AG09319 (cell line): ENCODE measurements at places on chromosomes 5 and 9.

DNA sequence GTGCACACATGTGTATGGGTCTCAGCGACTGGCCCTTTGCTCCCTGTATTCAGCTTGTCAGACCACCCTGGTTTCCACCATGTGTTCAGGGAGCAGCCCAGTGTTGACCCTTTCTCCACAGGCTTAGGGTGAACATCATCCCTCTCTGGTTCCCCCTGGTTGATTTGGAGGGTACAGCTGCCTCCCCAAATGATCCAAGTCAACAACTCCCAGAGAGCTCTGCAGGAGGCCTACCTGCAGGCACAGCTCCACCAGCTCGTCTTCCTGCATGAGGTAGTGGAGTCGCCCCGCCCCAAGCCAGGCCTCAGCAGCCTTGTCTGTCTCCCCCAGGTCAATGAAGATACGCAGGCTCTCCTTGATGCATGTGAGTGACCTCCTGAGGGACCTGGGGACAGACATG is 50.5 kb downstream of the SH3TC2 start:
- no peak for DNase-seq

DNA sequence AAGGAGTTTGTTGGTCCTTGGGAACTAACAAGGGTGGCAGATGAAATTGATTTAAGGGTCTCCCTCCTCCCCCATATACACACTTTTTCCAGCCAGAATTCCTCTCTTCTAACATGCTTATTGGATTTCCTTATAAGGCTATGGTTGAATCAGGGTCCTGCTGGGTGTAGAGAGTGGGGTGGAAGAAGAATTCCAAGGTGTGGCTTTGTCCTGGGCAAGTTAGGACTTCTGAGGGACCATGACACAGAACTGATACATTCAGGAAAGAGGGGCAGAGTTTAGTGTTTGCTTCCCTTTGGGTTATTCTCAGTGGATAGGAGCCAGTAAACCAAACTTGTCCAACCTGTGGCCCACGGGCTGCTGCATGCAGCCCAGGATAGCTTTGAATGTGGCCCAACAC is 116.5 kb downstream of the SNX18 start:
- no peak for DNase-seq

DNA sequence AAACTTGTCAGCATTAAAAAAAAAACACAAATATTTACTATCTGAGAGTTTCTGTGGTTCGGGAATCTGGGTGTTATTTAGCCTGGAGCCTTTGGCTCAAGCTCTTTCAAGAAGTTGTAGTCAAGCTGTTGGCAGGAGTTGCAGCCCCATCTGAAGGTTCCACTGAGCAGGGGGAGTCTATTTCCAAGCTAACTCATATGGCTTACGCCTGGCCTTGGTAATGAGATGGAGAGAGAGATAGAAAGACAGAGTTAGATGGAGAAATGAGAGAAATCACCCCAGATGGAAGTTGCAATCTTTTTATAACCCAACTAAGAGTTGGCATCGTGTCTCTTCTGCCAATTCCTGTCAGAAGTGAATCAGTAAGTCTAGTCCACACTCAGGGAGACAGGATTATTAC is 1075.2 kb upstream of the SEMA6A start:
- no peak for DNase-seq

GRCh38 chr5:126000507-126000906 is 422.7 kb upstream of the GRAMD2B start:
- no peak for DNase-seq

DNA sequence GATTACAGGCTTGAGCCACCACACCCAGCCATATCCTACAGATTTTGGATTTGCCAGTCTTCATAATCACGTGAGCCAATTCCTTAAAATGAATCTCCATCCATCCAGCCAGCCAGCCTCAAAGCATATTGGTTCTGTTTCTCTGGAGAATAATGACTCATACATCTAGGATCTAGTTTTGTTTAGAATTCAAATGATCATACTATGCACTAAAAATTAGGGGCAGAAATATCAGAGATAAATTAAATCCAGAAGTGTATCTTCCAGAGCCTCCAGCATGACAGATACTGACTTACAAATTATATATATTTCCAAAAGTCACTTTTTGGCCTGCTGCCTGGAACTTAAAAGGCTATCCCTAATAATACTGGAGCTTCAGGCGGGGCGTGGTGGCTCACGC is 119.1 kb upstream of the NR5A1 start:
- DNase-seq, result no peak

DNA sequence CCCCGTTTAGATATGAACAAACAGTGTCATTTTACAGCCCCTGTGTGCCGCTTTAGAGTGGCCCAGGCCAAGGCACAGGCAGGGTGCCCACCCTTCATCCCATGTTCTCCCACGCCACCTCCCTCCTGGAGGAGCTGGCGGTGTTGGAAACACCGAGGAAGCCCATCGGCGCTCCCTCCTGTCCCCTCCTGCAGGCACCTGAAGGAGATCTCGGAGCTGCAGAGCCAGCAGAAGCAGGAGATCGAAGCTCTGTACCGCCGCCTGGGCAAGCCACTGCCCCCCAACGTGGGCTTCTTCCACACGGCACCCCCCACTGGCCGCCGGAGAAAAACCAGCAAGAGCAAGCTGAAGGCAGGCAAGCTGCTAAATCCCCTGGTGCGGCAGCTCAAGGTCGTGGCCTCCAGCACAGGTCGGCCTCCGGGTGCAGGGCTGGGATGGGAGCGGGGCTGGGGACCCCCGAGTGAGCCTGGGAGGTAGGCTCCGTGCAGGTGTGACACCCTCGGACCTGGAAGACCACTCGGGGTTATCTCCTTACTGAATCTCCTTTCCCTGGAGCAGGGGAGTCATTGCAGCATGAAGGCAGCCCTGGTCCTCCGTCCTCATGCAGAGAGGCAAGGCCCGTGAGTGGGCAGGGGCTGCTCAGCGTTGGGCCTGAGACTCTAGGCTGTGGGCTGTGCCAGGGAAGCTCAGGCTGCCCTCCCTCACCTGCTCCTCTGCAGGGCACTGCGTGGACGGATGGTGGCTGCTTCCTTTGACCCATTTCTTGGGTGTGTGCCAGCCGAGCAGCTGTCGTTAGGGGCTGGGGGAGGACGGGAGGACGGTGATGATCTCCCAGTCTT is 113.9 kb downstream of the WNK2 start:
- no peak for DNase-seq

GRCh38 chr5:97797994-97798451 is 615.0 kb upstream of the RIOK2 start:
- no peak for DNase-seq

DNA sequence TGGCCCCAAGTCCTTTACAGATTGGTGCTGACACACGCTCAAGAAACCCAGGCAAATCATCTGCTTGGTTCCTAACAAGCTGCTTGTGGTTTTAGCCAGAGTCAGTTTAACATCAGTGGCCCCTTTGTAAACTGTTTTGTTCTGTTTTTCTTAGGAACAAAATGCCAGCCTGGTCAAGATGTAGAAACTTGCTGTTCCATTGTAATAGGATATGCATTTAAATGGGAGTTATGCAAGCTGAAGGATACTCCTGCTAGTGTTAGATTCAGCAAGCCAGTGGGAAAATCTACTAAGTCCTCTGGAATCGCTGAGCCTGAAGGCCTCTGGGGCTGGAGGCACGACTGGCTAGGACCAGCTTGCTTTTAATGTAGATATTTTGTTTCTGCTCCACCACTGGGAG is 391.1 kb downstream of the TLE4 start:
- DNase-seq, result no peak

DNA sequence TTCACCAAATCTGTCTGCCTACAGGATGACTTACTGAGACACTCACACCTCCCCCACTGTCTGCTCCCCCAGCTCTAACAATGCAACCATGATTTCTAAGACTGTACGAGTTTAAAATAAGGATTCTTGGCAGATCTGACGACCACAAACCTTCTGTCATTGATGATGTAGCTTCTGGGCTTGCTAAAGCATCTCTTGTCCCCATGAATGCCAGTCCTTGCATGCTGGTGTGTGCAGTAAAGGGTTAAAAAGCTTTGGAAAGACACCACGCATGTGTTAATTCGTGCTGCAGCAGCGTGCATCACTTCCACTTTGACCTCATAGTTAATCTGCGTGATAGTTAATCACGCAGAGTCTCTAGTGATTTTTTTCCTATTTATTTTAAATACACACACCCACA is 411 bp upstream of the GABRG2 start:
- no peak for DNase-seq

DNA sequence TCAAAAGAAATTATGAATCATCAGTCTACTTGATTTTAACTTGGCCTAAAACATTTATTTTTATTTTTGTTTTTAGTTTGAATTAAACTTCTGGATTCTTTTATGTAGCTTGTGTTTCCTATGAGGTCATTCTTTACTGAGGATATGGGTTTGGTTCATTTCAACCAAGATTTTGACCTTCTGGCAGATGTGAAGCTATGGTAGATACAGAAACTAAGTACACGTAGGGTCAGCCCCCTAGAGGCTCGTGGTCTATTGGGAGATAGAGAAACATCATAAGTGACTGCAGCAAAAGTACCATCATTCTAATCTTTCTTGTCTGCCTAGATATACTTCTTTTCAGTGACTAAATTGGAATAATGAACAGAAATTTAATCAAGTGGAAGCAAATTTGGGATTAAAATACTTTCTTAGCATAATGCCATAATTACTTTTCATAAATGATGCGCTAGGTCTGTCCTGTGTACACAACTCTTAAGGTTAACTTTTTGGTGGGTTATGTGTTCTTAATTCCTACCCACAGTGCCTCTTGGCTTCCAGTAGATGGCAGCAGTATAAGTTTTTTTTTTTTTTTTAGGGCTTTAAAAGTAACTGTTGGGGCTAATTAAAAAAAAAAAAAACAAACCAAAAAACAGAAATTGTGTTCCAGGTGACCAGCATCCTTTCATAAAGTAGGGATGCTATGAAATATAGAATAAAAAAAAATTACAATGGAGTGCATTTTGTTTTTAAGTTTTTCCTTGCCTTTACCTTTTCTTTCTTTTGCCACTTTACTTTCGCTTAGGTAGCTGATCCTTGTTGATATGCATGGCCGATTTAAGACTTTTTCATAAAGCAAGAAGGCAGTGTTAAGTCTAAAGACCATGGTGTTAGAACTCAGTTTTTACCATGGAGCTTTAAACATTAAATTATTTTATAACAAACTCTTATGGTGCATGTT is 49.9 kb downstream of the LRRTM2 start:
- DNase-seq, result no peak

DNA sequence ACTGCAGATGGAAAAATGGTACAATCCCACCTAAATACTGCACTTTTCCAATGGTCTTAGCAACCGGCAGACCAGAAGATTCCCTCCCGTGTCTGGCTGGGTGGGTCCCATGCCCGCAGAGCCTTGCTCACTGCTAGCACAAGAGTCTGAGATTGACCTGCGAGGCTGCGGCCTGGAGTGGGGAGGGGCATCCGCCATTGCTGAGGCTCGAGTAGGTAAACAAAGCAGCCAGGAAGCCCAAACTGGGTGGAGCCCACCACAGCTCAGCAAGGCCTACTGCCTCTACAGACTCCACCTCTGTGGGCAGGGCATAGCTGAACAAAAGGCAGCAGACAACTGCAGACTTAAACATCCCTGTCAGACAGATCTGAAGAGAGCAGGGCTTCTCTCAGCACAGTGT is 221.6 kb upstream of the CTNND2 start:
- no peak for DNase-seq

GRCh38 chr9:36082931-36083330 is 46.2 kb downstream of the RECK start:
- DNase-seq, result no peak

- no peak for DNase-seq
These were observed 330.1 kb downstream of the EFNA5 start for GRCh38 chr5:107340631-107341030.

DNA sequence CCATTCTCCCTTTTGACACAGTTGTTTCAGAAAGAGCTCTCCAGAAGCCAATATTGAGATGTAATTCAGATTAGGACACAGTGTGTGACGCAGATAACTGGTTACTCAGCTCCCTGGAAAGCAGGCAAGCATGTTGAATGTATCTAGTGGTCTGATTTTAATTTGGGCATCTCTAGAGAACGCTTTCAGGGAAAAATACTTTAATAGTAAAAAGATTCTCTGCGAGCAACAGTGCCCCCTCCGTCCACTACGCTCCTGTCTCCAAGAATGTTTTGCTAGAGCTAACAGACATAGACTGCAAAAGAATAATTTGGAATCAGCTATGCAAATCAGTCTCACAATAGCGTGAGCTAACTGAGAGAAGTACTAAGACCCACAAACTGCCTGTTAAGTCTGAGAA is 23.3 kb downstream of the CFAP90 start:
- no peak for DNase-seq

DNA sequence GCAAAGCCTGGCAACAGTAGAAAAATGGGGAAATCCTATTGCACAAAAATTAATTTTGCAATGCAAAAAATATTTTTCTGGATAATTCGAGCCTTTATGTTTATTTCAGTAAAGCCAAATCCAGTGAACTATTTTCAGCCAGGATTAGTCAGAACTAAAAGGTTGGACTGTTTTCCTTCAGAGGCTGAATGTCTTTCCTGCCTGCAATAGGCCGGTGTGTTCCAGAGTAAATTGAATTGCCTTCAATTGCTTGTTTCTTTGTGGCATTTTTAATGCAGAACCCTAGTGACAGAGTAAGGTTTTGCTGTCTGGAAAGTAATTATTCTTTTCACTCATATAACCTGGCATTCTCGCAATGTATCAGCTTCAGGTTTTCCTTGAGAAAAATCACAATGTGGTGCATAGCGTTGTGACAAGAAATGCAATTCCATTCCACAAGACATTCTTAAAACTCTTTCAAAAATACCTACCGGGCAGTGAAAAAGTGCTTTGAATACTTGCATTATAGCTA is 183.7 kb downstream of the GLIS3 start:
- DNase-seq, result no peak

GRCh38 chr9:105425816-105426433 is 21.9 kb upstream of the FSD1L start:
- no peak for DNase-seq

- DNase-seq, result no peak
These were observed 178.4 kb downstream of the KIAA0825 start for GRCh38 chr5:94440015-94440414.

- no peak for DNase-seq
These were observed 29.6 kb downstream of the ARHGEF28 start for GRCh38 chr5:73655521-73656160.

GRCh38 chr9:4792054-4792571 is 631 bp upstream of the RCL1 start:
- no peak for DNase-seq

GRCh38 chr5:21654556-21654955 is 1198.6 kb downstream of the CDH12 start:
- DNase-seq, result no peak

DNA sequence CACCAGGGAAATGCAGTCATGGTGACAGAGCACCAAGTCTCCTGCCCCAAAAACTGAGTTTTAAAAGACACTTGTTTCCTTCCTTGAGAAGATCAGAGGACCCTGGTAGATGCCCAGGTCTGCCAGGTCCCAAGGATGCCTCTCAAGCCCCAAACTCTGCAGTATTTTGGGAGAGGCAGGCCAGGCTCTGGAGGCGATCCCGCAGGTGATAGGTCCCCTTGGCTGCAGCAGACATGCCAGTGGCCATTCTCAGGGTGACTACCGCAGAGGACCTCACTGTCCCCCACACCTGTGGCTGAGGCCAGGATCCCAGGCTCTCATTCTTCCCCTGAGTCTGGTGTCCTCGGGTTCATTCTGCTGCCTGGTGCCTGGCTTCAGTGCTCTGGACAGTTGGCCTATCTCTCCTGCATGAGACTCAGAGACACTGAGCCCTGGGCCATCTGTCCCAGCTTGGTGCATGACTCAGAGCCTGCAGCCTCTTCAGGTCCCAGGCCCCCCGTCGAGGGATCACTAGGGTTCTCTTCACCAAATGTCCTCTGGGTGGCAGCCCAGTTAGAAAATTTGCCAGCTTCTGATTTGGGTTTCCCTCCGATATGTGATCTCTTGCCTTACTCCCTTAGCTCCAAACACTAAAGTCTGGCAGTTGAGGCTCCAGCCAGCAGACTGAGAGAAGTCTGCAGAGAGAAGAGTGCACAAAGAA is 59.7 kb upstream of the GARNL3 start:
- DNase-seq, result no peak
